ENCODE measurements at places on chromosomes 7 and 10.

- DNase-seq = no peak
Measured at GRCh38 chr10:121085367-121085766, 234.2 kb downstream of the WDR11 start.

DNA sequence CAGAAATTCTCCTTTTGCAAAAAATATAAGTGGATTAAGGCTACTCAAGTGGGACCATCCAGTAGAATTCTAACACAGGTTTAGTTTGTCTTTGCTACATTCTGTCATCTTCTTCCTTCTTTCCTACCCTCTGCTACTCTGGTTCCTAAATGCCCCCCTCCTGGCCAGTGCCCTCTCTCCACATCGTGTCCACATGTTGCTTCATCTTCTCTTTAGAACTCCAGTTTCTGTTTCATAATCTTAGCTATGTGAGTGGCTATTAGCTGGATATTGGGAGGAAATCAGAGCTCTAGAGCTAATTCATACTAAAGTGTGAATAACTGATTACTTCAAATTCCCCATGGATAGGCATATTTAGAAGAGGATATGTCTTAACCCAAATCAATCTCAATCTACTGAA is 528.5 kb downstream of the LRMDA start:
- no peak for DNase-seq

- no peak for DNase-seq
Measured at GRCh38 chr7:127895814-127896280, 135.4 kb downstream of the LRRC4 start.

- no peak for DNase-seq
Measured at GRCh38 chr10:47360419-47361040, 12.4 kb downstream of the RBP3 start.

DNA sequence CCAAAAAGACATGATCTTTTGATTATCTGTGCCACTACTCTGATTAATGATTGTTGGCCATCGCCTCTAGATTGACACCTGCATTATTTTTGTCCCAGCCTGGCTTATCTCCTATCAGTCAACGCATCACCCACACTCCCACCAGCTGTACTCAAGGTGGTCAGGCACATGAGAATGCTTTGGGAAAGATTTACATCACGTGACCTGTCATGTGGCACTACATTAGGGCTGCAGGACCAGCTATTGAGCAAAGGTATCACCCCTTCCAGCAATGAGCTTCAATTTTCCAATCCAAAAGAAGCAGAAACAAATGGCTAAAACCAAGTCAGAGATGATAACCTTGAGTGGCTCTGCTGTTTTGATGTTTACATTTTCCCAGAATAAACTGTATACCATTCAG is 204.3 kb downstream of the PLXNA4 start:
- DNase-seq = no peak

DNA sequence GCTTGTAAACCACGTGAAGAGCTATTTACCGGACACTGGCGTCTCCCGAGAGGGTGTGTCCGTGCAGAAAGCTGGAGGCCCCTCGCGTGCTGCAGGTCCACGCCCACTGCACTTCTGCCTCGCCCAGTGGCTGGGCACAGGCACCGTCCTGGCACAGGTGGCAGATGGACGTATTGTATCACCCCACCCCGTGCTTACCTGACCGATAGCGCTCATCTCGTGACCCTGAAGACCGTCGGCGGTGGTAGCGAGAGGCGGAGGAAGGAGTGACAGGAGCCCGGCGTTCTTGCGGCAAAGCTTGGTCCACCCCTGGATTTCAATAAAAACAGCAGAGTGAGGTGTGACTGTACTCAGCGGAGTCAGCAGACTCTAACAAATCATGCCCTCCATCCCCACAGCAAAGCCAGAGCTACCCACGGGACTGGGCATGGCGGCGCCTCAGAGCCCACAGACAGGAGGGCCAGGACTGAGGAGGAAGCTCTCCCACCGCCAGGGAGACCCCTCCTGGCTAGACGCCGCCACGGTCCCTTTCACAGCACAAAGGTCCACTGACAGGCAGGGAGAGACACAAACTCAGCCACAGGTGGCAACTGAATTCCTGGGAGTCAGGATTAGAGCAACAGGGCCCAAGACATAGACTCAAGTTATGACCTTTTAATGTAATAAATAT is 217.1 kb downstream of the DIP2C start:
- no peak for DNase-seq

- DNase-seq = no peak
Measured at GRCh38 chr10:86317949-86318725, 48.5 kb downstream of the GRID1 start.

DNA sequence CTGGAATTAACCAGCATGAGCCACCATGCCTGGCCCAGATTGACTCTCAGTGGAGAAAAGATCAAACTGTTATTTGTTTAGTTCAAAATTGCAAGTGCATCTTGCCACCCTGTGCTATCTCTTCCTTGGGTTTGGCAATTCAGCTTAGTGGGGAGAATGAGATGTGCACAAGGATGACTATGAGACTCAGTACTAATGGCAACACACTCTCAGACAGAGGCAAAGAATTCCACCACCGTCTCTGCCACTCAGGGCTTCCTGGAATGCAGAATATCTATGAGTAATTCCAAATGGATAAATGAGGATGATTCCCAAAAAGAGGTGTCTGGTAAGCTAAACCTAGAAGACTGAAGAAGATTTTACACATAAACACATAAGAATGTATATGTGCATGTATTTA is 525.8 kb downstream of the NRG3 start:
- DNase-seq = no peak

GRCh38 chr10:85407088-85407487 is 959.5 kb downstream of the GRID1 start:
- no peak for DNase-seq
